Urinary bladder (tissue), 4 donors: ENCODE measurements at places on chromosomes 3 and 15. TPM values are rescaled to one million over a fixed set of nuclear protein-coding genes. Genes with fewer than 3 reads are reported as not detected.

GRCh38 chr15:86312486-86312885 lies 232.8 kb downstream of the AGBL1 start:
- no peak for DNase-seq

GRCh38 chr15:77710637-77711036 lies 77.9 kb upstream of the LINGO1 start:
- DNase-seq, result no peak

GRCh38 chr3:126517986-126518778 lies 609 bp upstream of the UROC1 start:
- no peak for DNase-seq

KLHL40 gene
- 3.5 TPM for total RNA-seq

VGLL4 gene
- total RNA-seq, result 77.1 TPM

SKIC8 gene
- total RNA-seq, result 66.2 TPM
